NCI-H1417 treated with DMSO at 0.1 percent for 48 hours (cell line): ENCODE measurements at places on chromosomes 3 and 15.

- no peak for DNase-seq
These were observed 89.0 kb upstream of the PFN2 start for GRCh38 chr3:150059729-150060128.

- no peak for DNase-seq
These were observed 4.0 kb downstream of the RNF13 start for GRCh38 chr3:149816986-149817385.

DNA sequence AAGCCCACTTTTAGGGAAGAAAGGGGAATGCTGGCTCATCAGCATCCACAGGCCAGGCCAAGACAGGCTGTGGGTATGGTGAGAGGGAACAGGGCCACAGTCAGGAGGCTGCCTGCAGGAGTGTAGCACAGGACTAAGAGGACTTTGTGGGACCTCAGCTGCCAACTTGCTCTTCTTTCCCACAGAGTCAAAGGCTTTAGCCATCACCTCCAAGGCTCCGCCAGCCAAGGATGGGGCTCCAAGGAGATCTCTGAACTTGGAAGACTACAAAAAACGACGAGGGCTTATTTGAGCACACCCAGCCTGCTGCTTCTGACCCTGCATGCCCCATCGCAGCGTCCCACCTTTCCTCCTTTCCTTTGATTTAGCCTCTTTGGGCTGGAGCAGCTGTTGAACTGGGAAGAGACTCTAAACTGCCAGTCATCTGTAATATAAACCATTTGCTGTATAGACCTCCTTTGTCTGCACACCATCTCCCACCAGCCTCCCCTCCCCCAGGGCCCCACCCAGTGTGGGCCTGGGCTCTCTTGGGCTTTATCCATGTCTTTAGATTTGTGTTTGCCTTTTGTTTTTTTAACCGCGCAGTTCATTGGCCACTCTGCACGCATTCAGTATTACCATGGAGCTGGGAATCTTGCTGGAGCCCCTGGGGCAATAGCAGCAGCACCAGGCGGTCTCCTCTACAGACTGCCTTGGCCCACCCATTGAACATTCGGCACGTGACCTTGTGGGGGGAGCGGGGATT lies 13.1 kb upstream of the ITPKA start:
- no peak for DNase-seq

GRCh38 chr3:51717947-51718346 lies 11.1 kb downstream of the GRM2 start:
- DNase-seq, result no peak

DNA sequence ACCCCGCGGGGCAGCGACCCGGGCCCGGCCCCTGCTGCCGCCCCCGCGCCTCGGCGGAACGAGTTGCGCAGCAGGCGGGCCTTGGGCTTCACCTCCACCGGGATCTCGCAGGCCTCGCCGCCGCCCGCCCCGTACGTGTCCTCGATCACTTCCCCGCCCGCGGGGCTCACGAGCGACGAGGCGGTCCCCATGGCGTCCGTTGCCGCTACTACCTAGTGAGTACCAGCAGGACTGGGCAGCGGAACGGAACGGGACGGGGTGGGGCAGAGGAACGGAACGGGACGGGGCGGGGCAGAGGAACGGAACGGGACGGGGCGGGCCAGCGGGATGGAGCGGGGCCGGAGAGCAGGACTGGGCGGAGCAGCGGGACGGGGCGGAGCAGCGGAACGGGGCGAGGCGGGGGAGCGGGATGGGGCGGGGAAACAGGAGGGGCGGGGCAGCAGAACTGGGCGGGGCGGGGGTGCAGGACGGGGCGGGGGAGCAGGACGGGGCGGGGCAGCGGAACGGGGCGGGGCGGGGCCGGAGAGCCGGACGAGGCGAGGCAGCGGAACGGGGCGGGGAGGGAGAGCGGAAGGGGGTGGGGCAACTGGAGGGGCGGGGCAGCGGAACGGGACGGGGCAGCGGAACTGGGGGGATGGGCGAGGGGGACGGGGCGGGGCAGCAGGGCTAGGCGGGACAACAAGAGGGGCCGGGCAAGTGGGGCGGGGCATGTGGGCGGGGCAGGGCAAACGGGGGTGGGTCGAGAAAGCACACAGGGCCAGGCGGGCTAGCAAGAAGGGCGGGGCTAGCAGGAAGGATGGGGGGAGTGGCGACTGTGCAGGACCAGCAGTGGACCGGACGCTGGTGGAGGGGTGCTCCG lies at the start of gene NPHP3:
NPHP3 (minus strand) TSS at position 245 of the 859 bp plus-strand sequence; CDS start at position 191, 54 bp downstream.
- peak; percentile 37 for DNase-seq

- DNase-seq, result no peak
These were observed 34.3 kb upstream of the NEO1 start for GRCh38 chr15:73017987-73018386.

- no peak for DNase-seq
These were observed 120.0 kb downstream of the DUT start for GRCh38 chr15:48451241-48451640.

DNA sequence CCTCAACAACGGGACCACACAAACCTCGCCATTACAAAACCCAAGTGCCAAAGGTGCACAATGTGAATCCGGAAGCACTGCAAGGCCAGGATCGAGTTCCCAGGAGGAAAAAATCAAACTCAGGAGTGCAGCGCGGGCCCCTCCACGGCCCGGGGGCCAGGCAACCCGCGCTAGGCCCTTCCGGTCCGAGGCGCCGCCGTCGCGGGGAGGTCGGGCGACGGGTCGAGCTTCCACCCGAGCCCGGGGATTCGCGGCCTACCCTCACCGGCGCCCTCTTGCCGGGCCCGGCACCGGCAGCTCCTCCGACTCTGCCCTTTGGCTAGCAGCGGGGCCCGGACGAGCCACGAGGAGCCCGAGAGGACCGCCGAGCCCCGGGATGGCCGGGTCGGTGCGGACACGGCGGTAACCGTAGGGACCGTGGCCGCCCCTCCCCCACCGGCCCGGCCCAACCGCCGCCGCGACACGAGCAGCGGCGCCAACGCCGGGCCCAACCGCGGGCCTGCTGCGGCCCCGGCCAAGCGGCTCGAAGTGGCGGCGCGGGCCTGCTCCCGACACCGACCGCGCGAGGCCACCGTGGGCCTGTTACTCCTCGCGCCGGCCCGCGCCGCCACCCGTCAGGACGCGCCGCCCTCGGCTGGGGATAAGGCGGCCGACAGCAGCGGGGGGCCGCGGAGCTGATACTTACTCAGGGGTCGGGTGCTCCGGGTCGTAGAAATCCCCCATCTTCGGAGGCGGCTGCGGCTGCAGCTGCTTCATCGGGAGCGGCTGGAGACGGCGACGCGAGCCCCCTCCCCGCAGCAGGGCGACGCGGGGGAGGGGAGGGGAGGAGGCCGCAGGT lies 525 bp downstream of the SETD2 start:
- DNase-seq, result no peak

GRCh38 chr3:141578202-141578973 lies 91.6 kb downstream of the RASA2 start:
- no peak for DNase-seq

DNA sequence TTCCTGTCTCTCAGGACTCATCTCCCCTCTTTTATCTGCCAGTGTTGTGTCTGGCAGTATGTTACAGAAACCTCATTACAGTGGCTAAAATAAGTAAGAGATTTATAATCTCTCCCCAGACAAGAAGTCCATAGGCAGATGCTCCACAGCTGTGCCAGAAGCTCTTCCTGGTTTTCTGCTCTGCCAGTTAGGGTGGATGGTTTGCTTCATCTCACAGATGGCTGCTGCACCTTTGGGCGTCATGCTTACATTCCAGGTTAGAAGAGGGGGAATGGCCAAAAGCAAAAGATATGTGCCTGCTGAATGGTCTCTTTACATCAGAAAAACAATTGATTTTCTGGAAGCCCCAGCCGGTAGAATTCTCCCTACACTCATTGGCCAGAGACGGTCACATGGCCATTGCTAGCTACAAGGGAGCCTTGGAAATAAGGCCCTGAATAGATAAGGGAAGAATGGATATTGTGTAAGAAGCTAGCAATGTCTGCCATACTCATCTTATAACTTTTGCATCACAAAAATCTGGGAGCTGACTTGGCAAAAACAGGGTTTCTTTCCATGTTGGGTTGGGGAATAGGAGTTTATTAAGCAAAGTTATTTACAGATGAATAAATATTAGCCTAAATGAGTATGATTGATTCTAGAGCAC lies 91.1 kb downstream of the PDCD6IP start:
- DNase-seq, result no peak

DNA sequence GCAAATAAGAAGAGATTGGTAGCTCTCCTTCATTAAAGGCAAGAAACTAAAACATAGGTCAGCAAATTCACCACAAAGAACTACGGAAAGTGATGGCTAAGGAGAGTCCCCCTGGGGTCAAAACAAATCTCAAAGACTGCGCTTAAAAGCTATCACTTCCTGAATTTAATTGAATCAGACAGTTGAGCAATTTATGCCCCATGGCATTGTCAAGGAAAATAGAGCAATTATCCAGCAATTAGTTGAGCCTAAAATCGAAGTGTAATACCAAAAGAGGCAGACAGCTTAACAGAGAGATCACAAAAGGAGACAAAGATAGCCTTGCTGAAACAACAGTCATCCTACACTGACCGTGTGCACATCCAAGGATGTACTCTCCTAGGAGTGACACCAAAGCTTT lies 74.4 kb upstream of the SCN10A start:
- DNase-seq, result no peak

- DNase-seq, result no peak
These were observed 494.2 kb upstream of the AGTR1 start for GRCh38 chr3:148203297-148204010.

- no peak for DNase-seq
These were observed 4.5 kb downstream of the DNAJC13 start for GRCh38 chr3:132421832-132422231.

DNA sequence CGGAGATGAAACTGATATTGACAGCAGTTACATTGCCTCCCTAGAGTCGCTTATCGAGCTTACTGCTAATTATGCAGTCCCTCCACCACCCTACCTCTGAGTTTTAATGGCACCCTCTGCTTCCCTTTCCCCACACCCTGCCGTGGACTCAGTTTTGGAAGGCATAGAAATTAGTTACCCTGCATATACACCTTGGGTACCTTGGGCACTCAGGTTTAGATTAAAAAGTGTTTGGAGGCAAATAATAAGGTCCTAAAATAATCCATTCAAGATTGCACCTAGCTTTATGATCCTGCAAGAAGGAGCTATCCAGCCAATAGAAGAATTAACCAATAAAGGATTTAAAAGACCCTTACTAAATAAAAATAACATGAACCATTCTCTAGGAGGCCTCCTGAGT lies 117.8 kb upstream of the AGBL1 start:
- no peak for DNase-seq

GRCh38 chr3:132241776-132242514 lies 75.3 kb upstream of the ACP3 start:
- no peak for DNase-seq

GRCh38 chr15:75153087-75153486 lies 48.6 kb upstream of the C15orf39 start:
- no peak for DNase-seq

- DNase-seq, result no peak
These were observed 153.7 kb downstream of the TUSC7 start for GRCh38 chr3:116863270-116863770.

DNA sequence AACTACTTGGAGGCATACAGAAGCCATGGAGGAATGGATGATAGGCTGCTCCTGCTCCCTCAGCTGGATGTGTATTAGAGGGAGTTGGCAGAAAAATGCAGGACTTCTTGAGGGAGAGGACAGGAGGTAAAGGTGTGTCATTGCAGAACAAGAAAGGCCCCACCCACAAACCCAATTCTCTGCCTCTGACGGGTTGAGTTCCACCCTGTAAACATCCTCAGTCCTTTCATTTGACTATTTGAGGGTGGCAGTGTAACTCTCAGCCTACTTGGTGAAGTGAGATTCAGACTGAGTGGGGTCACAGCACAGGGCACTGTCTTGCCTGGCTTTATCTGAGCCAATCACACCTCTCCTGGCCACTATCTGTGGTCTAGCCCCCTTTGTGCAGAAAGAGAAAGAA lies at the start of gene TPRG1:
TPRG1 (plus strand) TSS at position 265 of the 400 bp plus-strand sequence. CDS start 35,414 bp downstream, outside the sequence.
- DNase-seq, result no peak
